Right atrium auricular region (tissue), 2 donors: ENCODE measurements at places on chromosomes 6 and 20.
A peak's percentile ranks its signal among the peaks of the same experiment; 100 is the strongest.

GRCh38 chr20:46814366-46815232 is 80.0 kb upstream of the EYA2 start:
- DNase-seq, result no peak

GRCh38 chr6:88050140-88050818 is 2.6 kb downstream of the SPACA1 start:
- no peak for DNase-seq

DNA sequence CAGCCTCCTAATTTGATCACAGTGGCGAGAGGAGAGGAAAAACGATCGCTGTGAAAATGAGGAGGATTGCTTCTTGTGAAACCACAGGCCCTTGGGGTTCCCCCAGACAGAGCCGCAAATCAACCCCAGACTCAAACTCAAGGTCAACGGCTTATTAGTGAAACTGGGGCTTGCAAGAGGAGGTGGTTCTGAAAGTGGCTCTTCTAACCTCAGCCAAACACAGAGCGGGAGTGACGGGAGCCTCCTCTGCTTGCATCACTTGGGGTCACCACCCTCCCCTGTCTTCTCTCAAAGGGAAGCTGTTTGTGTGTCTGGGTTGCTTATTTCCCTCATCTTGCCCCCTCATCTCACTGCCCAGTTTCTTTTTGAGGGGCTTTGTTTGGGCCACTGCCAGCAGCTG is 28.7 kb downstream of the SAYSD1 start:
- DNase-seq, result no peak

- DNase-seq, result no peak
Observed at GRCh38 chr6:119446115-119446554, 96.6 kb upstream of the MAN1A1 start.

GRCh38 chr6:67854098-67854497 is 781.0 kb upstream of the ADGRB3 start:
- no peak for DNase-seq

- DNase-seq, result no peak
Observed at GRCh38 chr20:63290677-63291472, 2.1 kb upstream of the COL20A1 start.

GRCh38 chr6:24125980-24126379 is at the start of gene NRSN1:
Gene NRSN1, plus strand, starts transcription at chr6:24126215. Its CDS starts 8,113 bp downstream, at chr6:24134328.
- DNase-seq, result no peak

- DNase-seq, result no peak
Observed at GRCh38 chr20:38001173-38001875, 31.9 kb downstream of the TTI1 start.

- no peak for DNase-seq
Observed at GRCh38 chr6:38797391-38797790, 82.3 kb downstream of the DNAH8 start.

DNA sequence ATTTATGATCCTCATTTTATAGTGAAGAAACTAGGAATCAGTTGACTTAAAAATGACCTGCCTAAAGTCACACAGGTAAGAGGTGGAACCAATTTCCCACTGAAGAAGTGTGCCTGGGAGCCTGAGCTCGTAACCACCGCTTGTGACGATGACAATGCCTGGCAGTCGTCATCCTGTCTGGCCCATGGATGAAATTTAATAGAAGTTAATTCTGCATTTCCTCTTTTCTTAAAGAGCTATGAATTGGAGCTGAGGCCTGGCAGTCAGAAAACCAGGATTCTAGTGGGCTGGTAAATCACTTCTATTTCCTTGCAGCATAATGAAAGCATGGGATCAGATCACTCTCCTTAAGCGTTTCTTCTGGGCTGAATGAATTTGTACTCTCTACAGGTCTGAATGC is 200.0 kb upstream of the SGK1 start:
- no peak for DNase-seq

GRCh38 chr6:163121270-163121669 is 293.2 kb upstream of the QKI start:
- DNase-seq, result no peak

DNA sequence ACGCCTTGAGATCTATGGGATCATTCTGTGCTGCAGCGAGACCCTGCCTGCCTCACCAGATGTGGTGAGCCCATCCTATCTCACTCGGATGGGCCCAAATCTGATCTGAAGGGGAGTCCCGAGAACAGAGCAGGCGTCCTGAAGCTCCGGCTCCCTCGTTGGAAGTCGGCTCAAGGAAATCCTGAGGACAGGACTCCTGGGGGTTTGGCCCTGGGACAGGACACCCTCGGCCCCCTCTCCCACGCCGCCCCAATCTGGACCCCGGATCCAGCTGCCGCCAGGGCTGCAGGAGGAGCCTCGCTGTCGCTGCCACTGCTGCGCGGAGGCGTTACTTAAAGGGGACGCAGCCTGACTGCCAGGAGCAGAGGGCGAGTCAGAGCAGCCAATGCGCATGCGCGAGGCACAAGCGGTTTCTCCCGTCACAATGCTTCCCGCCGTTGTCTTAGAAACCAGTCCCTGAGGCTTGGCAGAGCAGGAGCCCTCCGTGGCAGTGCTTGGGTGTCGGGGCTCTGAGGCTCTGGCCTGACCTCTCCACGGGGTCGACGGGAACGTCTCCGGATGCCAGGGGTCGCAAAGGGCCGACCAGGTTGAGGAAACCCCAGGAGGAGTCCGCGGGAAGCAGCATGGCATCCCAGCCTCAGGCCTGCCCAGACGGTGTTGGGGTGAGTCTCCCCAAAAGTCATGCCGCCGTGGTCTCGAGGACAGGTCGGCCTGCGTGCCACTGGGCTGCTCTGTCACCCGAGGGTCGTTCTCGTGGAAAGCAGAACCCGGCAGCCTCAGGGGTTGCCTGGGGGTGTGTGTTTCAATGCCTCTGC is 1567.8 kb upstream of the DEFB115 start:
- no peak for DNase-seq

DNA sequence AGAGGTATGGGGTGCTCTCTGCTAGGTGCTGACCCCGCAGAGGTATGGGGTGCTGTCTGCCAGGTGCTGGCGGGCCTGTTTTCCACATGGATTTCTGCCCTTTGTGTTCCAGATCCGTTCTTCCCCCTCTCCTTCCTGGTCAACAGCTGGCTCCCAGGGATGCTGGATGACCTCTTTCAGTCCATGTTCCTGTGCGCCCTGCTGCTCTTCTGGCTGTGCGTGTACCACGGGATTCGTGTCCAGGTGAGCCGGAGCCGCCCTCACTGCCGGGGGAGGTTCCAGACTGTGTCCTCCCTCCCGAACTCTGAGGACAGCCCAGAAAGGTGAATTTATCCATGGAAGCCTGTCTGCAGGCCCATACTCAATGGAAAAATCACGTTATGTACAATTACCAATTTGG is 36.3 kb downstream of the DYNLT1 start:
- DNase-seq, result no peak

- DNase-seq, result no peak
Observed at GRCh38 chr6:84775751-84776150, 11.4 kb upstream of the TBX18 start.

GRCh38 chr6:65259059-65259458 is 448.0 kb downstream of the EYS start:
- DNase-seq, result no peak

GRCh38 chr6:34145161-34146020 is 496 bp downstream of the GRM4 start:
- DNase-seq, result no peak

GRCh38 chr20:34324541-34324940 is 21.4 kb upstream of the AHCY start:
- no peak for DNase-seq

DNA sequence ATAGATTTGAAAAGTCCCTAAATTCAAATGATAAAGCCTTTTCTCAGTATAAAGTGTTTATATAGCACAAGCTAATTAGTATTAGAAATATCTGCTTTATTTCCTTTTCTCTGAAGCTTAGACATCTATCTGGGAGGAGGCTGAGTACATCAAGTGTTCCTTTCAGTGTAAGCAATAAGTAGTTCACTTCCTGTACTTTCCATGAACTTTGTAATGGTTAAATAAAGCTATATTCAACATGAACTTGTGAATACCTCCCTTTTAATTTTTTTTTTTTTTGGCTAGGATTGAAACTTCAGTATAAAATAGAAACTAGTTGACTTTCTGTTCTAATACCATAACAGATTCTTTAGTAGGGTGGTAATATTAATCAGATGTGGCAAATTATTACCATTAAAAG is 190.9 kb downstream of the CENPW start:
- no peak for DNase-seq

DNA sequence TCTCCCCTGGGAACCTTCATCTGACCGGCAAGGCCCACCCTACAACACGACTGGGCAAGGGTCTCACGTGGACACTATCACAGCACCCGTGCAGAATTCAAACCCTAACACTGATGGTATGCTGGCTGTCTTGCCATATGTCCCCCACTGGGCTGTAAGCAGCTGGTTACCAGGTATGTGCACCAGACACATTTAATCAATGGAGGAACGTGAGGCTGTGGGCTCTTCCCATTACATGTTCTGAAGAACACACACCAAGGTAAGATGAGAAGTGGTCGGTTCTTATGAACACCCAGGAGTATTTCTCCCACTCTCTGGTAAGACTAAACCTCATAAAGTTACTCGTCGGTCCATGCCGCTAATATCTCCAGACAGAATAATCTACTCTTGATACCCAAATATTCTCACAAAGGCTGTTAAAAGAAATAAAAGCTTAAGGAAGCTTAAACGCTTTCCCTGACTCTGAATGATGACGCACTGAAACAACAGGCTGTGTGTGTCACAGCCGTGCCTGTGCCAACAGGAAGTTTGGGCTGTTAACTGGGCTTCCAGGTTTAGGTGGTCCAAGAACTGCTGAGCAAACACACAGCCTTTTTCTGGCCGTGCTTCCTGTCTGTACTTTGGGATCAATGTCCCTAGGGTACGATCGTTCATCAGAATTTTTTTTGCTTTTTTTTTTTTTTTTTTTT is 75.3 kb downstream of the SLC23A2 start:
- peak; percentile 83 for DNase-seq

DNA sequence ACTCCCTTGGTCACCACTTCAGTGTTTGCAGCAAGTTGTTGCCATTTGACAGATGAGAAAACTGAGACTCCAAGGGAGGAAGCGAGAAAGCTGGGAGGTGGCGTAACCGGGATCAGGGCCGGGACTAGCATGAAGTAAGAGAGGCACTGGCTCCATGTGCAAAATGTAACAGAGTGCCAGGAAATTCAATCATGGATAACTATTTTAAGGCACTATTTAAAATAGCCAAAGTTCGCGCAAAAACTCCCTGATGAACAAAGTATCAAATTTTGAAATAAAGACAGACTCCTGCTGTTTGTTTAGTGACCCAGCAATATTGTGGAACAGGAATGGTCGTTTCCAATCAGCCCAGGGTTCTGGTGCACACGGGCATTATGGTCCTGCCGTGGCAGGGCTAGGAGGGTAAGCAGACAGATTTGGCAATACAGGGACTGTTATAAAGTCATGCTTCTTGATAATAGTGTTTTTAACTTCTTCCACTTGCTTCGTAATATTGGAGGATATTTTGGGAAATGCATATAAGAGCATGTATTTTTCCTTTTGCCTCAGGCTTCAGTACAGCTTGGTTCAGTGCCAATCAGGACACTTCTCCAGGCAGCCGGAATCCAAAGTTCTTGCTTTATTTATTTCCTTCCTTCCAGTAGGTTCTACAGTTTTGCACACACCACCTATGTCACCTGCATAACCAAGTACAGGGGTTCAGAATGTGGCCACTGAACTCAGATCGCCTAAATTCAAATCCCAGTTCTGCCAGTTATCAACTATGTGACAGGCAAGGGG is 141.6 kb downstream of the EYA2 start:
- DNase-seq, result peak; percentile 63

- DNase-seq, result no peak
Observed at GRCh38 chr6:85134172-85134571, 315.7 kb upstream of the NT5E start.

GRCh38 chr6:161200610-161201370 is 73.1 kb downstream of the AGPAT4 start:
- DNase-seq, result no peak

DNA sequence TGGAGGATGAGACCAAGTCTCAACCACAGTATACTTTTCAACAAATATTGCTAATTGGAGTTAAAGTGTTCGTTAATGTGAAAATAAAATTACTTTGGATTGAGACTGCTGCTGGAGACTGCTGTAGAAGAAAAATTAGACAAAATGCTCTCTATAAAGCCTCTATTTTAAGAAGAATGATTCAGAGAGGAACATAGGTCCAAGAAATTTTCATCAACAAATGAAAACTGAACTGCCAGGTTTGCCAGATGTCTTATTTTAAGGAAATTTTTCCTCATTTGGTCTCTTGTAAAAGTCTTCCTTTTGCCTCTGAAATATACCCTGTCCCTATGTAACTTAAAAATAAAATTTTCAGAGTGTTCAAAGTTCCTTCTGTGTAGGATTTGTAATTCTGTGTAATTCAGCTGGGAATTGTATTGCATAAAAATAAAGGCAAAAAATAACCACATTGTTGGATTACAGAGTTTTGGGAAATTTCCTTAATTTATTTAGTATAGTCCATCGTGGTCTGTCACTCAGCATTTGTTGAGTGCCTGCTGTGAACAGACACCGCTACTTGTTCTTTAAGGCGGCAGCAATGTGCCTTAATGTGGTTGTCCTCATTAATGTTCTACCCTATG is 27.4 kb downstream of the ANKS1A start:
- no peak for DNase-seq

- no peak for DNase-seq
Observed at GRCh38 chr20:41717483-41717882, 99.3 kb upstream of the CHD6 start.

GRCh38 chr20:2713285-2713684 is 20.7 kb downstream of the EBF4 start:
- DNase-seq, result peak; percentile 13

GRCh38 chr6:11900662-11901598 is 111.2 kb upstream of the HIVEP1 start:
- no peak for DNase-seq
